Mesenchymal stem cell (in vitro differentiated cells and primary cell): ENCODE measurements at places on chromosomes 1 and 21.

DNA sequence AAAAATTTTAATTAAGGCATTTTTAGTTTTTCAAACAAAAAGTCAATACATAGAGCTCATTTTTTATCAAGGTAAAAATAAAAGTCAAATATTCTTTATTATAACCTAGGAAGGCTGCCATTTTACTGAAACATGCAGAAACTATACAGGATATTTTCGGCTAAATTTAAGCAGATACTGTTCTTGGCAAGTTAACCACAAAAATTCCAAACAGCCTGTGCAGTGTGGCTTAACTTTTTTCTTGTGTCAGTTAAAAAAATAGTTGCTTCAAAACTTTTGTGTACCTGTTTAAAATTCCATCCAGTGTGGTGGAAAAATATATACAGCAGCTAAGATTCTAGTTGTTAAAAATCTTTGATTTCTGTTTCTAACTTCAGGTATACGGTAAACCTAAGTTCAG, 135.0 kb downstream of the ATP5PO start:
- DNase-seq = peak; percentile 16

DNA sequence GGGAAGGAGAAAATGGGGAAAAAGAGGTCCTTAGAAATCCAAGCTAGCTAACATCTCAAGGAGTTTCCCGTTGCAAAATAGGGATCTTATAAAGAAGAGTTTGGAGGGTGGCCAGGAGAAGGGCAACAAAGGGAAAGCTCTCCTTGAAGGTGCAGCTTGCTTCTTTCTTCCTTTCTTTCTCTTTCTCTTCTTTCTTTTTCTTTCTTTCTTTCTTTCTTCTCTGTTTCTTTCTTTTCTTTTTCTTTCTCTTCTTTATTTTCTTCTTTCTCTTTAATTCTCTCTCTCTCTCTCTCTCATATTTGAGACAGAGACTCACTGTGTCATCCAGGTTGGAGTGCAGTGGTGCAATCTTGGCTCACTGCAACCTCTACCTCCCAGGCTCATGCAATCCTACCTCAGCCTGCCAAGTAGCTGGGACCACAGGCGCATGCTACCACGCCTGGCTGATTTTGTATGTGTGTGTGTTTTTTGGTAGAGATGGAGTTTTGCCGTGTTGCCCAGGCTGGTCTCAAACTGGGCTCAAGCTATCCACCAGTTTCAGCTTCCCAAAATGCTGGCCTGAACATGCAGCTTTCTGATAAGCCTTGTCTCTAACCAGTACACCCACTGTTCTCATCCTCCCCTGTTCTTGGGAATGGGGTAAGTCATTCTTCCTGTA, 44.4 kb downstream of the RNF11 start:
- no peak for DNase-seq

- peak; percentile 76 for DNase-seq
These were observed 489.3 kb upstream of the VAMP3 start for GRCh38 chr1:7281821-7282220.

- DNase-seq = no peak
These were observed at the start of gene ASTN1 for GRCh38 chr1:177164380-177165068. Gene ASTN1, minus strand, starts transcription at chr1:177164712. Its CDS starts 36 bp downstream, at chr1:177164676.

DNA sequence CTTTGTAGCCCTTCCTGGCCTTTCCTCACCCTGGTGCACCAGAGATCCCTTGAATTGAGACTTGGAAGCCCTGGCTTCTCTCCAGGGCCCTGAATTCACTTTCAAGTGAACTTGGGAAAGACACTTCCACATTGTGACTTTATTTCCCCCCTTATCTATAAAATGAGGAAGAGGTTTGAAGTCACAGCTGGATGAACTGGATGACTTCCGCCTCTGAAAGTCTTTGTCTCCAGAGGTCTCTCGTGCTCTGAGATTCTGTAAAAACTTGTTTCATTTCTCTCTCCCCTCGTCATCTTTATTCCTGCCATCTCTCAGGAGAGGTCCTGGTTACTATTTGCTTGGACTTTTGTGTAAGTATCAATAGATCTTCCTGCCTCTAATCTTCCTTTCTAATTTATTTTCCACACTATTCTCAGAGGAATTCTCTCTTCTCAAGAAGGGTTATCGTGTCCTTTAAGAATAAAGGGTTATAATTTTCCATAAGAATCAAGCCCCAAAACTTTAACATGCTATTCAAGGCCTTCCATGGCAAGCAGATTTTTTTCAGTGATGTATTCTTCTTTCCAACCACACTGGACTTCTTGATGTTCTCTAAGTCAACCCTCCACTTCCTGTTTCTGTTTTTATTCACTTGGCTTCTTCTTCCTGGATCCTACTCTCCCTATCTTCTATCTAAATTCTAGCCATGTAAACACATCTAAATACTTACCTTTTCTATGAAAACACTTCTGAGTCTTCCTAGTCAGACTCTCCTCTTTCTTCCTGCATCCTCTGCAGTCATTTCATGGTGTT, 6.5 kb upstream of the RPTN start:
- no peak for DNase-seq

DNA sequence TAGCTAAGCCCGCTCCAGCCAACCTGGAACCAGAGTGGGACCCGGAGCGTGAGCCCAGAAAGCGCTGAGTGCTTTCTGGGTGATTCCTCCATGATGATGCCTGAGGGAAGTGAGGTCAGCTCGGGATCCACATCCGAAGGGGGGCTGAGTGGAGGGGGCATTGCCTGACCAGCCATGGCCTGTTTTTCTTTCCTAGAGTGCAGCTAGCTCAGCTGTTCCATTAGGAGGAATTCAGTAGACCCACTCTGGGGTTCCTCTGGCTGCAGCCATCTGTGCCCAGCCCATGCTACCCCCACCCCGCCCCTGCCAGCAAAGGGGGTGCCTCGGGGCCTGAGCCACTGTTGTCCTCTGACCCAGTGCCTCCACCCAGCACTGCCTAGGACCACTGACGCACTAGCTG, 9.6 kb upstream of the SLC25A34 start:
- DNase-seq = no peak

GRCh38 chr1:47178654-47179016, 11.2 kb downstream of the PDZK1IP1 start:
- DNase-seq = no peak

DNA sequence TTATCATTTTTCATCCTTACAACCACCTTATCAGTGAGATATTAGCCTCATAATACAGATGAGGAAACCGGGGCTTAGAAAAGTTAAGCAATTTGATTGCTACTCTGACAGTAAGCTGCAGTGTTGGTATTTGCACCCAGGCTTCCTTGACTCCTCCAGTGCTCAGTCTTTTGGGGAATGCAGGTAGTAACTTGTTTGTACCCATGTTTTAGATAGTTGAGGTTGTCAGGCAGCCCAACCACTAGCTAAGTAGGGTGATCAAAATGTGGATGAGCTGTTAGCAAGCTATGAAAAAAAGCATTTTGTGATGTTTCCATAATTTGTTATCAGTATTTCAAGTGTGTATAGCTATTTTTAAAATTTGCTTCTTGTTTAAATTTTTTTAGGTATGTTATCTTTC, 80.8 kb downstream of the SASS6 start:
- DNase-seq = no peak

- DNase-seq = no peak
These were observed 332.1 kb downstream of the RRAGC start for GRCh38 chr1:38527373-38527966.

GRCh38 chr1:3372317-3372716, 82.1 kb upstream of the ARHGEF16 start:
- no peak for DNase-seq

DNA sequence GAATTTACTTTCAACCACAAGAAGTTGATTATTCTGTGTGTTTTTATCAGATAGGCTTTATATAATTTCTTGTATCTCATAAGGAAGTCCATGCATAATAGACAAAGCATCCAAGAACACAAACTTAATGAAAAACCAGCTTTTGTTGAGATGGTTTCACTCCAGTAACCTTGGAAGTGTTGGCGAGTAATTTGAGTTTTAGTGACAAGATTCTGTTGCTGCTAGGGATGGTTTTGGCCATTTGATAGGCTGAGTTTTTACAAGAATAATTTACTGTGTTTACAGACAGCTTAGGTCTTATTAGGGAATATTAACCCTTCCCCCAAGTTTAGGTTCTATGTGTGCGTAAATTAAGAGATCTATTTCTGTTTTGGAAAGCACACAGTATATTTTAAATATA, 513.6 kb downstream of the USP25 start:
- no peak for DNase-seq

GRCh38 chr1:13523780-13524477, 10.1 kb upstream of the LRRC38 start:
- DNase-seq = no peak

DNA sequence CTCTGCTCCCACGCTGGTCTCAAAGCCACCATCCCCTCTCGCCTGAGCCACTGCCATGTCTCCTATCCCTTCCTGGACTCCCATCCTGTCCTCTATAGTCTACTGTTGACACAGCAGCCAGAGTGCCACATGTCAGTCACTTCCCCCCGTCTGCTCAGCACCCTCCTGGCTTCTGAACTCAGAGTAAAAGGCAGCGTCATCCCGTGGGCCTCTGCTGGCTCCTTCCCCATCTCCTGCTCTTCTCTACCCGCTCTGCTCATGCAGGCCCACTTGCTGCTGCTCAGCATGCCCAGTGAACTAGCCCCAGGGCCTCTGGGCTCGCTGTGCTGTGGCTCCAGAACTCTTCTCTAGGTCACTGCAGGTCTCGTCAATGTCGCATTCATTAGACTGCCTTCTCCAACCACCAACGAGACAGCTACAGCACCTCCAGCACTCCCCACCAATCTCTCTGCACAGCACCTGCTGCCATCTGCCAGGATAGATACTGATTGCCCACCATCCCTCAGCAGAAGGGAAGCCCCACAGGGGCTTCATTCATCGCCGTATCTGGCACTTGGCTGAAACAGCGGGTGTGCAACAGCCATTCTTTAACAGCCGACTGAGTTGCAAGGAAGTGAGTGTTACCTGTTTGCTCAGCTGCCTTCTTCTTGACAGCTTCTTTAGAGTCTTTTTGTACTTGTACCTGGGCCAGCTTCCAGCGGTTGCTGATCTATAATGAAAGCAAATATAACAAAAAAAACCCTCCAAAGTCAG, 11.8 kb upstream of the SRM start:
- DNase-seq = no peak

GRCh38 chr1:199678771-199679170, 348.7 kb upstream of the NR5A2 start:
- no peak for DNase-seq

DNA sequence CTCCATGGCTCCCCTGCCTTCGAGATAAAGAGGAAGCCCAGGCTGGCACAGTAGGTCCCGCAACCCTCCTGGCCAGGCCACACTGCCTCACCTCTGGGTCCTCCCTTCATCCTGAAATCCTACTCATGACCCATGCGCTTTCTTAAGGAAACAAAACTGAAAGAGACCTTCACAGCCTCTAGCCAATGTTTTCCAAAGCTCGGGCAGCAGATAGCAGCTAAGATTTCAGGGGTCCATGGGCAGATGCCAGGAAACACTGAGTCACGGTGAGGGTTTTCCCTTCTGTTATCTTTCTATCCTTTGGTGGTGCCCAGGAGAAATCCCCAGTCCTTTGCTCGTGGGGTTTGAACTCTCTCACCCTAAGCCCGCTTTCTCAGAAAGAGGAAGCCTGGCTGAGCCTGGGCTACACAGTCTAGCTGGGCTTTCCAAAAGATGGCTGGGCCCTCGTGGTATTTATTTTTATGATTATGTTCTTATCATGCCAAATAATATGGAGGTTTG, 26.6 kb downstream of the TTC39A start:
- DNase-seq = peak; percentile 45

- DNase-seq = no peak
These were observed 27.9 kb upstream of the SLC6A9 start for GRCh38 chr1:44059212-44059611.

DNA sequence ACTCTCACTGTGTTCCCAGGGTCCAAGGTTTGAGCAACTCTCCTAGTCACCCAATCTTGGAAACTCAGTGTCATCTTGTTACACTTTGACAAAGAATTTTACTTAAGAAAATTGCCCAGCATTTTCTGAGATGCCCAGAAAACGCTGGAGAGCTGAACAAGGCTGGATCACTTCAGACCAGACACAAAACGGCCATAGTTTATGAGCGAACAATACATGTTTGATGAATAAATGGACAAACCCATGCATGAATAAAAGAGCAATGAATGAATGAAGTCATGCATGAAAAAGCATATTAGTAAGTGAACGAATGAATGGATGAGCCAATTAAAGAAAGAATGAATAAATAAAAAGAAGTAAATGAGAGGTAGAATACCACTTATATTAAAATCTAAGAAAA, 103.8 kb downstream of the MATN1 start:
- no peak for DNase-seq

DNA sequence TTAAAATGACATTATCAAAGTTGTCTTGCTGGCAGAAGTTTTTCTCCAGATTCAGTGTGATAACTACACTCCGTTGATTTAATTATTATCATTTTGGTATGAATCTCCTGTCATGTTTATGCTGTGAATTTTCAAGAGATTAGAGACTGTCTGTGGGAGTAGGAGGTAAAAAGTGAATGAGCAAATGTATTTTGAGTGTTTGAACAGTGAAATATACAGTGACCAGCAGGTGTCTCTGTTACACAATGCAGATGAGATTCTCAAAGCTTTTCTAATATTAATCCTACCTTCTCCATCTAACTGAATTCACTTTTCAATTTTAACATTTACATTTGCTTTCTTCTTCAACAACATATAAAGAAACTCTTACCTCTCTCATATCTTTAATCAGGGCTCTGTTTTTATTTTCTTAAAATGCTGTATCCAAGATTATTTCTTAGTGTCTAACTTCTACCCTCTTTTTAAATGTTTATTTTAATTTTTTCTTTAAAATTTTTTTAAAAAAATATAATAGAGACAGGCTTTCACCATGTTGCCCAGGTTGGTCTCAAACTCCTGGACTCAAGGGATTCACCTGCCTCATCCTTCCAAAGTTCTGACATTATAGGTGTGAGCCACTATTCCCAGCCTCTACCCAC, 20.9 kb upstream of the HSPA13 start:
- peak; percentile 38 for DNase-seq

GRCh38 chr1:65039066-65039465, 72.7 kb upstream of the JAK1 start:
- DNase-seq = no peak

- no peak for DNase-seq
These were observed 5.9 kb upstream of the TNFSF4 start for GRCh38 chr1:173212952-173213491.

DNA sequence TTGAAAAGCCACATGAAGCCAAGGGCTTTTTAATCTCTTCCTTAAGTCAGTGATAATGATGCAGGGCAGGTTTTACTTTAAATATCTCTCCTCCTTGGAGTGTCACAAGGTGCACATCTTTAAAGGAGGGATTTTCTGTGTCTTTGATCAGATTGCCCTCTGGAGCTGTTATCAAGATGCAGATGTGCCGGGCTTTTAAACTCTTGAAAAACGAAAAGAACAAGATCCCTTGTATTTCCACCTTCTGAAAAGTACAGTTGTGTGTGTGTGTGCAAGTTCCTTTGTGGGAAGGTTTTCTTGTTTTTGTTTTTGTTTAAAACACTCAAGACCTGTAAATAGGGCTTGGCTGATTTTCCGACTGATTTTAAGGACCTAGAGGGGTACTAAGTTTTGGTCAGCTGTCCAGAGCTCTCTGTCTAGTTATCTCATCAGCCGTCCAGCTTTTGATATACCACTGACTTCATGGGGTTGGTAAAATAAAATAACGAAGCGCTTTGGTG, 1.6 kb downstream of the MARK1 start:
- DNase-seq = no peak

GRCh38 chr1:178564086-178564782, 51.3 kb downstream of the TEX35 start:
- no peak for DNase-seq
